Ovary (tissue), 10 donors: ENCODE measurements at places on chromosomes 3 and 15. TPM values are rescaled to one million over a fixed set of nuclear protein-coding genes. Genes with fewer than 3 reads are reported as not detected.

- DNase-seq, result no peak
Measured at GRCh38 chr3:37903320-37903719, 41.6 kb downstream of the CTDSPL start.

- no peak for DNase-seq
Measured at GRCh38 chr3:108108416-108108815, 17.6 kb upstream of the CD47 start.

DNA sequence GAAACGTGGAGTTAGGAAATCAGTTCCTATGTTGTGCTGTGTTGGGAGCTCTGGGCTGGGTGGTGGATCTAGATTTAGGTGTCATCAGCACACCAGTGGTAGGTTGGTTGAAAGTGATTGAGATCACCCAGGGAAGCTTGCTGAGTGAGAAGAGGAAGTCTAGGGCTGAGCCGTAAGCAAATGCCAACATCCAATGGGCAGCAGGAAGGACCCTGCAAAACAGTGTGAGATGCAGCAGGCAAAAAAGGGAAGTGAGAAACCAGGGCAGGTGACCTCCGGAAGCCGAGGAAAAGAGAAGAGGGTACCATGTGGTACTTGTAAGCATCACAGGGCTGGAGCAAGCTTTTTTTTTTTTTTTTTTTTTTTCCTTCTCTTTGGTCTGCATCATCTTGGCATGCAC is 15.9 kb upstream of the COPG1 start:
- no peak for DNase-seq

Gene CHRNA7
- 4.4 TPM for total RNA-seq

Gene ZNF662
- total RNA-seq, result 24.6 TPM

Gene SENP8
- total RNA-seq, result 3.2 TPM
